Liver (tissue), 10 donors: ENCODE measurements at places on chromosomes 6 and 20.

- DNase-seq: no peak
Measured at GRCh38 chr20:55610756-55611155, 394.6 kb downstream of the CBLN4 start.

DNA sequence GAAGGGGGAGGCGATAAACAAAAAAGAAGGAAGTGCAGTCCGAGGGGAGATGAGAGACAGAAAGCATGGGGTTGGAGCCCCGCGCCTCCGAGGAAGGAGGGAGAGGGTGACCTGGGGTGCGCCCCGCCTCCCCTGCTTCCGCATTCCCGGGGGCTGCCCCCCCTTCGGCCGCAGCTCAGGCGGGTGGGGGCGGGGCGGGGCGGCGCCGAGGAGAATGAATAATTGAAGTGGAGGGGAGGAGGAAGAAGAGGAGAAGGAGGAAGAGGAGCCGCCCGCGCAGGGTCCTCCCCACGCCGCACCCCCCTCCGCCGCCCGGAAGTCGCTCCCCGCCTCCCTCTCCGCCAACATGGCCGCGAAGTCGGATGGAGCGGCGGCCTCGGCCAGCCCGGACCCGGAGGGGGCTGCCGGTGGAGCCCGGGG lies at the start of gene XKR7:
Gene XKR7 (plus strand): TSS at position 322 of the 420 bp plus-strand sequence. CDS start 25 bp downstream, at position 347.
- DNase-seq: no peak

GRCh38 chr20:11721411-11721810 lies 196.3 kb upstream of the BTBD3 start:
- no peak for DNase-seq

DNA sequence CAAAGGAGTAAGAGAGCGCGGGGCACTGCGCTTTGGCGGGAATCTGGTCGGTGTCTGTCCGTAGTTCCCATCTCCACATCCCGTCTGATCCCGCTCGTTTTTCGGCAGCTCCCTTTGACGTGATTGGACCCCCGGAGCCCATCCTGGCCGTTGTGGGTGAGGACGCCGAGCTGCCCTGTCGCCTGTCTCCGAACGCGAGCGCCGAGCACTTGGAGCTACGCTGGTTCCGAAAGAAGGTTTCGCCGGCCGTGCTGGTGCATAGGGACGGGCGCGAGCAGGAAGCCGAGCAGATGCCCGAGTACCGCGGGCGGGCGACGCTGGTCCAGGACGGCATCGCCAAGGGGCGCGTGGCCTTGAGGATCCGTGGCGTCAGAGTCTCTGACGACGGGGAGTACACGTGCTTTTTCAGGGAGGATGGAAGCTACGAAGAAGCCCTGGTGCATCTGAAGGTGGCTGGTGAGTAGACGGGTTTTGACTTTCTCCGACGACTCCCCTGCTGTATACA lies 1.4 kb downstream of the BTN1A1 start:
- DNase-seq: no peak

GRCh38 chr6:75436869-75437268 lies 56.7 kb downstream of the FILIP1 start:
- DNase-seq: no peak

GRCh38 chr6:99096170-99096569 lies 148.4 kb upstream of the FBXL4 start:
- no peak for DNase-seq

DNA sequence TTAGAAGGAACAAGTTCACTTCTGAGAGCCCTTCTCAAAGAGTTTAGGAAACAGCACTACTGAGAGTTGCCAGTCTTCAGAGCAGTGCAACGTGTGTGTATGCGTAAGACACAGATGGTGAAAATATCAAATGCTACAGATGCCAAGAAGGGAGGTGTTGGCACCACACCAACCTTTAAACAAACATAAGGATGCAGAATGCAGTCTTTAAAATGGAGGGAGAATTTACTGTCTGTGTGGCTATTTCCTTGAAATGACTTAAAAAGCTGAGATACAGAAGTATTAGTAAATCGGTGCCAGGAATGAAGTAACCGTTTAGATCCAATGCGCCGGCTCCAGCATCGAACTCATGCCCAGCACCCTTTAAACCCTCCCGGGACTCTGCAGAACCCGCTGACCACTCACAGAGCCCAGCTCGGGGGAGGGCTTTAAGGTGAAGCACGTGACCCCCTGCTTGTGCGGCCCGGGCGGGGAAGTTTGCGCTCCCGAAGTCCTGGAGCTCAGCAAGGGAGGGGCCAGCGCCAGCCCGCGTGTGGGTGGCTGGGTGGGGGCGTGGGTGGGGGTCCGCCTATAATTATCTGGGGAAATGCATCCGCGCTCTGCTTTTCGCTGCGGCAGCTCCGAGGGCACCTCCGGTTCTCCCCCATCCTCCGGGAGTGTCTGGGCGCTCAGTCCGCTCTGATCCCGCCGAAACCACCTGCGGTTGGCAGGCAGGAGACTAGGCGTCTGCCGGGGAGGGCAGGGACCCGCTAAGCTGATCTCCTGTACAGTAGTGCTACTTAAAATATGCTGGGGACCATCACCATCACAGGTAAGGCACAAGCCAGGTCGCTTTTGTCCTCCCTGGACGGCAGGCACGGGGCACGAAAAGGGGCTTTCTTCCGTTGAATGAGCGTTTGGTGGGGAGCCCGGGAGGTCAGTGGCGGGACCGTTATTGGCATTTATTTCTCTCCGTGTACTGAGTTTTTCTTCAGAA lies 66.0 kb downstream of the ZBTB2 start:
- DNase-seq: peak; percentile 49

DNA sequence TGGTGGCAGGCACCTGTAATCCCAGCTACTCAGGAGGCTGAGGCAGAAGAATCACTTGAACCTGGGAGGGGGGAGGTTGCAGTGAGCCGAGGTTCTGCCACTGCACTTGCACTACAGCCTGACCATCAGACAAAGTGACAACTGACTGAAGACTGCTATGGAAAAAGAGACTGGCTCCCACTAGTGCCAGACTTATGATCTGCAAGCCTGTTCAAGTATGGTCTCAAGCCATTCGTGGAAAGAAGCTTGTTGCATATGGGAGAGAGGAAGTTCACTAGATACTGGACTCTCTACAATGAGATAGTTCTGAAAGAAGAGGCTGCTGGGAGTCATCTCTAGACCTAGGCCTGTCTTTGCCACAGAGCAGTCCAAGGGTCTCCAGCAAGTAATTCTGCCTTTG lies 26.7 kb downstream of the MDN1 start:
- peak; percentile 46 for DNase-seq

GRCh38 chr20:57175397-57176010 lies 90.9 kb downstream of the BMP7 start:
- no peak for DNase-seq

DNA sequence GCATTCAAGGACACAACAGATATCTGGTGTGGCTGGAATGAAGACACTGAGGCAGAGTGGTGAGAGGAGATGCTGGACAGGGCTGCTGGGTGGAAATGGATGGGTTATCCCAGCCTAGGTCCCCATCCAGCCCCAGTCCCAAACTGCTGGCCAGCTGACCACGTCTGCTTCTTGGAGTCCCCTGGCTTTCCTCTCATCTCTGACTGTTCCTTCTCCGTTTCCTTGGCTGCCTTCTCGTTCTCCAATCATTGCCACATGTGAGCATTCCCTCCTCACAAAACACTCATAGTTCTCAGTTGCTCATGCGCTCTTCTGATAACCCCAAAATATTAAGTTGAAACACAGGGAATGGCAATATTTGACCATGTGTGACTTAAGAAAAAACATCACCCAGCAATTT lies 31.5 kb downstream of the MAFB start:
- no peak for DNase-seq
